ENCODE measurements at places on chromosomes 1 and 21. TPM values are rescaled to one million over a fixed set of nuclear protein-coding genes. Genes with fewer than 3 reads are reported as not detected.

The CYP4Z1 gene
- total RNA-seq: 1.1 TPM

The ASPM gene
- total RNA-seq: 0.13 TPM

The LCE2C gene
- not detected for total RNA-seq

The PHF13 gene
- 26.5 TPM for total RNA-seq

GRCh38 chr1:205972491-205973168, 29.4 kb upstream of the SLC26A9 start:
- no peaks in the 10 kb centered on the region for H3K36me3 ChIP-seq
- no peak overlapping the region for H3K4me3 ChIP-seq
- H3K27ac ChIP-seq: no peak overlapping the region
- no peak for DNase-seq
- H3K4me1 ChIP-seq: peaks cover 7% of the 10 kb centered on the region
- H3K27me3 ChIP-seq: no peaks in the 10 kb centered on the region

DNA sequence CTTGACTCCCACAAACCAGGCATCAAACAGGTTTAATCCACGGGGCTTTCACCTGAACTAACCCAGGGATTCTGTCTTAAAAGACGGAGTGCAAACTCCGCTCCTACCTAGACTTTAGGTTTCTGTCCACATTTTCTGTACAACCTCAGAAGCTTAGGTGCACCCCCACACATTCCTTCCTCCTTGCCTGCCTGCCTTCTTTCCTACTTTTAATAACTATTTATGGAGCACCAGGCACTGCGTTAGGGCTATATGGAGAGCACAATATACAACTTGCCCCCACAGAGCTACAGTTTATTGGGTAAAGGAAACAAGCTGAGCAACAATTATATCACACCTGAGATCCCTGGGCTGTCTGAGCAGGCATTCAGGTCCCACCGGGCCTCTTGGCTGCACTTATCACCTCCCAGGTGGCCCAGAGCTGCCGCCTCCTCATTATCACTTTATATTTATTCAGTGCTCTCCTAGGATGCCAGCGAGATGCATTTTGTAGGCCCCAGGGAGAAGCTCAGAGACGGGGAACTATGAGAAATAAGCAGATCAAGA, 64.1 kb downstream of the DNTTIP2 start:
- no peaks in the 10 kb centered on the region for H3K27me3 ChIP-seq
- H3K36me3 ChIP-seq: no peaks in the 10 kb centered on the region
- no peak overlapping the region for H3K4me3 ChIP-seq
- no peak overlapping the region for H3K27ac ChIP-seq
- H3K4me1 ChIP-seq: peaks cover 8% of the 10 kb centered on the region

The FLG2 gene
- not detected for total RNA-seq

DNA sequence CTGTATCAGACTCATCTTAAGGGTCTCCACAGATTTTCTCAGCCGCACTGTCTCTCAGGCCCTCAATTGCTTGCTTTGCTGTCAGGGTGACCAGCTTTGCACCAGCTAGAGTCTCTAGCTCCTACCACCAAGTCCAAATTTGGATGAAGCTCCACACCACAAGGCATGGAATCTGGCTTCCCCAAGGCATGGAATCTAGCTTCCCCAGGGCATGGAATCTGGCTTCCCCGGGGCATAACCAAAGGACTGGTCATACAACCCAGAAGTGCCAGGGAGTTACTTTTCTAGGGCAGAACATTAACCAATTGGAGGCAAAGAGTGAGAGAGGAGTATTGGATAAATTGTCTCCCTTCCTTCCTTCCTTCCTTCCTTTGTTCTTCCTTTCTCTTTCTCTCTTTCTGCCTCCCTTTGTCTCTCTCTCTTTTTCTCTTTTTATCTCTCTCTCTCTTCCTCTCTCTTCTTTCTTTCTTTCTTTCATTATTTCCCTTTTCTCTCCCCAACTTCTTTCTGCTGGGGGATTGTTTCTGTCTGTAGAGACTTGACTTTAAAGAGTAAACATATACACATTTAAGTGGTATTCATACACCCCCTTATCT, 76.9 kb upstream of the HAO2 start:
- no peaks in the 10 kb centered on the region for H3K27me3 ChIP-seq
- DNase-seq: no peak
- no peak overlapping the region for H3K27ac ChIP-seq
- no peak overlapping the region for H3K4me3 ChIP-seq
- H3K4me1 ChIP-seq: no peaks in the 10 kb centered on the region
- H3K36me3 ChIP-seq: no peaks in the 10 kb centered on the region

The TFF1 gene
- not detected for total RNA-seq

The PTPRF gene
- total RNA-seq: 65.8 TPM

All from esophagus muscularis mucosa (tissue), 4 donors.